CD4-positive, alpha-beta T cell treated with Interleukin-1 beta for 1 hour (primary cell): ENCODE measurements at places on chromosomes 11 and 22.

- DNase-seq: no peak
Measured at GRCh38 chr11:130778705-130779104, 137.6 kb downstream of the SNX19 start.

GRCh38 chr11:131896978-131897615 is 526.7 kb downstream of the NTM start:
- DNase-seq: no peak

DNA sequence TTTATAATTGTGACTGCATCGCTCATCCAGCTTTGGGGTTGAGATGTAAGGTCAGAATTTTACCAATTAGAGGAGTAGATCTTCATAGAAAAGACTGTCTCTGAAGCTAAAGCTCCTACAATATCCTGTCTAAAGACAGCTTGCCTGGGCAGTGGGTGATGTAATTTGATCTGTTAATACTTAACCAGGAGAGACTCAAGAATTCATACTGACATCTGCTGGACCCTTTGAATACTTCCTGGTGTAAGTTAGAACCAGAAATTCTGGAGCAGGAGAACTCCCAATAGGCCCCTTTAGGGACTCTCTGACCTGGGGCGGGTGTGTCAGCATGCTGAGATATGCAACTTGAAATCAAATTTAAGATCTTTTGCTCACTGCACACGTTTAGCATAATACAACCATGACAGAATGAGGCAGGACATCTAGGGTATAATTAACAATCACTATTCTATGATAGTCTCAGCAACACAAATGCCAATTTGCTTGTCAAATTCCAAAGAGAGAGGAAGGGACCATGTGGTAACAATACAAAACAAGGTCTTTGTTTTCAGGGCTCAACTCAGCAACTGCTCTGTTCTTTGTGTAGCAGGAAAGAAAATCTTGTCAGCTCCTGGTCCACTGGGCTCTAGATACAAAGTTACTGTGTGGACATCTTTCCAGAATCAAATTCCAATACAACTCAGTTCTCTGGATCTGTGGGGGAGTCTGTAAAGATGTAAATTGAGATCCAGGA is 143.9 kb downstream of the INSC start:
- DNase-seq: no peak

- DNase-seq: no peak
Measured at GRCh38 chr11:66219846-66220565, 48.4 kb upstream of the RAB1B start.

DNA sequence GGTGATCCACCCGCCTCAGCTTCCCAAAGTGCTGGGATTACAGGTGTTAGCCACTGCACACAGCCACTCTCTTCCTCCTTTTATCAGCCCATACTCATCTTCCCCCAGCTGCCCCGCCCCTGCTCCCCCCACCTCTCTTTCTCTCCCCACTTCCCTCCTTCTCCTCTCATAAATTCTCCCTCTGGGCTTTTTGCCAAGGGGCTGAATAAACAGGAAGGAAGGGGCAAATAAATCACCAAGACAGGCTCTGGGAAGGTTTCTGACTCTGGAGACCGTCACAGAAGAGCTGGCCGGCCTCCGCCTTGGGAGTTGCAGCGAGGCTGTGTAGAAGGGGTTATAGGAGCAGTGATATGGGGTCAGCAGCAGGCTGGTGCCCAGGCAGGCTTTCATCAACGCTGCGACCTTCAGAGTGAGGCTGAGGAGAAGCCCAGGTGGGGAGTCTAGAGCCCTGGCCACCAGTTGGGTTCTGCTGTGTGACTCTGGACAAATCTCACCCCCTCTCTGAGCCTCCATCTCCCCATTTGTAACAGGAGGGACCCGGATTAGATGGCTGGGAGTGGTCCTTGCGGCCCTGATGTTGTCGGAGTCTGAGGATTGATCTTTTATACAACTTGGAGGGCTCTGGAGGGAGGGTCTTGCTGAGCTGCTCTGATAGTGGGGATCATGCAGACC is 62.6 kb upstream of the RASD2 start:
- DNase-seq: no peak
